Activated CD4-positive, alpha-beta T cell treated with anti-CD3 and anti-CD28 coated beads, Interleukin-2, Interleukin-6, amounts not matched to agents 100 ng/mL and 50 ng/mL, durations not matched to agents 16 hours and 8 hours (primary cell): ENCODE measurements at places on chromosomes 1 and 21.

- DNase-seq, result no peak
Observed at GRCh38 chr1:212814537-212815334, 23.0 kb downstream of the TATDN3 start.

DNA sequence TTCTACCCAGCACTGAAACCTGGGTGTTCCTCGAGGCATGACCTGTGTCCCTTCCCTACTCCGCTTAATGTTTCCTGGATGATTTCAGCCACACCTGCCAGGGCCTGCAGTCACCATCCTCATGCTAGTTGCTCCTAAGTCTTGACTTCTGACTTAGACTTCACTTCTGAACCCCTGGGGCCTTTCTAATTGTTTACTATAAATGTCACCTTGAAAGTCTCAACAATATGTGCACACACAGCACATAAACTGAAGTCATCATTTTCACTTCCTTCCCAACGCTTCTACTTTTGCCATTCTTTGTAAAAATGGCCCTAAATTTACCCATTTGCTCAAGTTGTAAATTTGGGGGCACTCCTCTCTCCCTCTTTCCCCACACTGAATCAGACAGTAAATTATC, 141.1 kb downstream of the DYRK1A start:
- DNase-seq, result no peak

- no peak for DNase-seq
Observed at GRCh38 chr21:45528981-45529784, 13.1 kb downstream of the SLC19A1 start.

DNA sequence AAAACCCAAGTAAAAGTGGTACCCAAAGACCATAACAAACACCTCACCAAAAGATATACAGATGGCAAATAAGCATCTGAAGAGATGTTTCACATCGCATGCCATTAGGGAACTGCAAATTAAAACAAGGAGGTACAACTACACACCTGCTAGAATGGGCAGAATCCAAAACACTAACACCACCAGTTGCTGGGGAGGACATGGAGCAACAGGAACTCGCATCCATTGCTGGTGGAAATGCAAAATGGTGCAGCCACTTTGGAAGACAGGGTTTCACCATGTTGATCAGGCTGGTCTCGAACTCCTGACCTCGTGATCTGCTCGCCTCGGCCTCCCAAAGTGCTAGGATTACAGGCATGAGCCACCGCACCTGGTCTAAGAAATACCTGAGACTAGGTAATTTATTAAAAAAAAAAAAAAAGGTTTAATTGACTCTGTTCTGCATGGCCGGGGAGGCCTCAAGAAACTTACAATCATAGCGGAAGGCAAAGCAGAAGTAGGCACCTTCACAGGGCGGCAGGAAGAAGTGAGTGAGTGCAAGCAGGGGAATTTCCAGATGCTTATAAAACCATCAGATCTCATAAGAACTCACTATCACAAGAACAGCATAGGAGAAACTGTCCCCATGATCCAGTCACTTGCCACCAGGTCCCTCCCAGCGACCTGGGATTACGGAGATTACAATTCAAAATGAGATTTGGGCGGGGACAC, 30.2 kb upstream of the PRSS38 start:
- no peak for DNase-seq

DNA sequence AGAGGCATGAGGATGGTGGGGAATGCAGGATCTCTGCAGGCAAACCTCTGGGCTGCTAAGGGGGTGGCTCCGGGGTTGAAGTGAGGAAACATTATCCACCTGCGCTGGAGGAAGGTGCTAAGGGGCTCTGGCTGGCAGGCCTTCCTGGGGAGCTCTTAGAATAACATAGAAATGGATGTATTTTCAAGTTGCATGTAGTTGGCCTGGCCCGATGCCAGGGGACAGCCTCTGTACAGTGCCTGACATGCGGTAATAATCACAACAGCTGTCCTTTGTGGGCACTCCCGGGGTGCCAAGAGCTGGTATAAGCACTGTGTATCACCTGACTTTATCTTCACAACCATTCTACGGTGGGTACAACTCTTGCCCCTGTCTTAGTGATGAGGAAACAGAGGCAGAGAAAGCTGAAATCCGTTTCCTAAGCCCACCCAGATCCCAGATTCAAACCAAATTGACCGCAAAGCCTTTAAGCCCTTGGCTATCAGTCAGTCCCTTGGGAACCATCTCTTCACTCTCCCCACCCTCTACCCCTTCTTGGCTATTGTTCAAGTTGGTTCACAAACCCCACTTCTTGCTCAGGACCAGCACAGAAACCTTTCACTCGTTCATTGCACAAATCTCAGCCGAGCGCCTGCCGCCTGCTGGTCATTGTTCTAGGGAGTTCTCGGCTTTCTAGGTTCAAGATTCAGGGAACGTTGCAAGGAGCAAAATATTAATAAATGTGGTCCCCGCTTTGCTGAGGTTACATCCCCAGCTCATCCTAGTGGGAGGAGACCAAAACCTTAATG, 30.9 kb downstream of the PADI4 start:
- DNase-seq, result no peak

DNA sequence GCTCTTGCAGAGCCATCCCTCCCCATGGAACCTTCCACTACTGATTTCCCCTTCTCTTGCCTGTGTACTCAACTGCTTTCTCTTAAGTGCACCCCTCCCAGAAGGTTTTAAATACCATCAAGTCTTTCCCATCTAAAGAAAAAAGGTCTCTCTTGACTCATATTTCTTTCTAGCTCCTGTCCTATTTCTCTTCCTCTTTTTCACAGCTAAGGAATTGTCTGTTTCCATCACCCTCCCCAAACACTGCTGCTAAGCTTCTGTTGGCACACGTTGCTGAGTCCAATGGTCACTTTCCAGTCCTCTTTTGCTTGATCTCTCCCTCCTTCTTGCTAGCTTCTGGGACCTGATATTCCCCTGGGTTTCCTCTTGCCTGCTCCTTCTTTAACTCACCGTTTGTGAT, 13.3 kb upstream of the GNL2 start:
- DNase-seq, result no peak

- DNase-seq, result peak; percentile 14
Observed at GRCh38 chr1:163361123-163361934, 39.6 kb downstream of the NUF2 start.

DNA sequence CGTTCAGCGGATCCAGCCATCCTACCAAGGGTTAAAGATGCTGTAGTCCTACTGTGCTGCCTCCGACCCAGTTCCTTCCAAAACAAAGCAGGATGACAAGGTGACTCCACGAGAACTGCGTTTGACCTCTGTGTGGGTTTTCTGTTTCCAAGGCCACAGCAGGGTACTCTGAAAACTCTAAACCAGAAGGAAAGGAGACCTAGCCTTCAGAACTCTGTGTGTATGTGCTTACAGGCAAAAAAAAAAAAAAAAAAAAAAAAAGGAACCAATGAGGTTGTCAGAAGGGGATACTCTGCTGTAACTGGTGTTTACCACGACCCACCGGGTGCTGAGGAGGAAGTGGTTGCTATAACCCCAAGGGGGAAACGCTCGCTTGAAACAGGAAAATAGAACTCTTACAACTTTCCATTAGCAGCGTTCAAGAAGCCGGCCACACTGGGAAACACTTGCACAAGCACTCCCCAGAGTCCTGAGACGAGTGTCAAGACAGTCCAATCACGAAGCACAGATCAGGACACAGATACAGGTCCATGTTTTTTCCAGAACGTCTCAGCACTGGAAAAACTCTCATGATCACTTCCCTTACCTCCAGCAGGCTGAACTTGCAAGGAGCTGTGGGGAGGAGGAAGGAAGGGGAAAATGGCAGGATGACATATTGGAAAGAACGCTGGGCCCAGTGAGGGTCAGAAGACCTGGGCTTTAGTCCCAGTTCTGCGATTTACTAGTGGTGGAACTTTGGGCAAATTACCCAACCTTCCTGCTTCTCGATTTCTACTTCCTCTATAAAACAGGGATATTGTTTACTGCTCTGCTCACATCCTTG, 64.0 kb downstream of the ITPKB start:
- DNase-seq, result peak; percentile 81

GRCh38 chr1:210541680-210542358, 213.1 kb downstream of the HHAT start:
- peak; percentile 1 for DNase-seq

DNA sequence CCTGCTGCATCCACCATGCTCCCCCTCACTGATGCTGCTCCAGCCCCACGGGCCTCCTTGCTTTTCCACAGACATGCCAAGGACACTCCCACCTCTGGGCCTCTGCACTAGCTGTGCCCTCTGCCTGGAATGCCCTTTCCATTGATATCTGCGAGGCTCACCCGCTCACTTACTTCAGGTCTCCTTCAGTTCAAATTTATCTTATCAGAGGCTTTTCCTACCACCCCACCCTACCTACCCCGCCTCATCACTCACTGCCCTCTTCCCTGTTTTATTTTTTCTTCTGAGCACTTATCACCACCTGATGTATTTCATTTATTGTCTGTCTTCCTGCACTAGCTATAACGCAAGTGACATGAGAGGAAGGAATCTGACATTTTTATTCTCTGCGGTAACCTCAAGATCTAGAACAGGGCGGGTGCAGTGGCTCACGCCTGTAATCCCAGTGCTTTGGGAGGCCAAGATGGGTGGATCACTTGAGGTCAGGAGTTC, 7.0 kb downstream of the HSPG2 start:
- DNase-seq, result no peak

DNA sequence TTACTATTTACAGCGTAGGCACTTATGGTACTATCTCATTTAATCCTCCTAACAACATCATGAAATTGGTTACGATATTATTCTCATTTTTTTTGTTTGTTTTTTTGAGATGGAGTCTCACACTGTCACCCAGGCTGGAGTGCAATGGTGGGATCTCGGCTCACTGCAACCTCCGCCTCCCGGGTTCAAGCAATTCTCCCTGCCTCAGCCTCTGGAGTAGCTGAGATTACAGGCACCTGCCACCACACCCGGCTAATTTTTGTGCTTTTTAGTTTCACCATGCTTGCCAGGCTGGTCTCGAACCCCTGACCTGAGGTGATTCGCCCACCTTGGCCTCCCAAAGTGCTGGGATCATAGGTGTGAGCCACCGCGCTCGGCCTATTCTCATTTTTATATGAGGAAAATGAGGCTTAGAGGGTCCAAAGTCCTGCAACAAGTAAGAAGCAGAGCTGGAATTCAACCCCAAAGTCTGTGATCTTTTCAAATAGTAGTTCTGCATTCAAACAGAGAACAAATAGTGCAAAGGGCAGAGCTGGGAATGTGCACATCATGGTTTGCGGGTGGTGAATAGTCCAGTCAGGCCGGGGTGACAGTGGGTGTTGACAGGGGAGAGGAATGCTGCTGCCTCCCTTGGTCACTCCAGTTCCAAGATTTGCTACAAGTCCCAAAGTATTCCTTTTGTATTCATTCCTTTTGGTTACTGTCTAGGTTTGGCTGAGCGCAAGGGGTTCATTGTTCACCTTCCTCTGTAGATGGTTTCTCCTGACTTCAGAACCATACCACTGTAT, 4.6 kb downstream of the PRUNE1 start:
- no peak for DNase-seq

DNA sequence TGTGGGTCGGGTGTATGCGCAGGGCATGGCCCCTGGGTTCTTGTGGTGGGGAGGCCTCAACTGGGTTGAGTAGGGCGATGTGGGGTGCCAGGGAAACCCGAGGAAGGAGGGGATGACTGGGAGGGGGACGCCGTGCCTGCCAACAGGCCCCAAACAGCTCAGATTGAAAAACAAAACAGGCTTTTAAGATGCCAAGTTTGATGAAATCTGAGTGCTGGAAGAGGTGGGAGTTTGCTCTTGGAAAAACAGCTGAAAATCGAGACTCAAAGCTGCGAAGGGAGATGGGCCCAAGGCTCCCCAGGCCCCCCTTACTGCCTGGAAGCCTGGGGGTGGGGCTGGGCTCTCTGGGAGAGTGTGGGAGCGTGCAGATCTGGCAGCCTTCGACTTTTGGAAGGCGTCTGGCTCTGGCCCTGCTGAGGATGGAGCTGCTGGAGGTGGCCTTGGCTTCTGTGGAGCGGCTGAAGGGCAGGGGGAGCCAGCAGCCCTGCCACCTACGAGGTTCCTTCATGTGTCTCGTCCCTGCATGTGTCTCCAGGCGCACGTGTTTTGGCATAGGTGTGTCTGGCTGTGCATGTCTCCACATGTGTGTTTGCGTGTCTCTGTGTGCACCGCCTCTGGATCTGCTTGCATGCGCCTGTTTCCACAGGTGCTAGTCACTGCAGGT, 33.3 kb downstream of the PTPRF start:
- no peak for DNase-seq

GRCh38 chr1:3677484-3677883, 25.2 kb downstream of the TP73 start:
- no peak for DNase-seq

GRCh38 chr1:208615371-208615770, 371.2 kb upstream of the PLXNA2 start:
- DNase-seq, result no peak

GRCh38 chr1:6162773-6163172, 17.3 kb downstream of the CHD5 start:
- DNase-seq, result no peak

GRCh38 chr1:223087291-223088255, 55.5 kb downstream of the TLR5 start:
- no peak for DNase-seq

GRCh38 chr1:116902723-116903383, 6.9 kb upstream of the PTGFRN start:
- DNase-seq, result no peak

GRCh38 chr1:101073836-101074235, 48.3 kb upstream of the DPH5 start:
- no peak for DNase-seq

DNA sequence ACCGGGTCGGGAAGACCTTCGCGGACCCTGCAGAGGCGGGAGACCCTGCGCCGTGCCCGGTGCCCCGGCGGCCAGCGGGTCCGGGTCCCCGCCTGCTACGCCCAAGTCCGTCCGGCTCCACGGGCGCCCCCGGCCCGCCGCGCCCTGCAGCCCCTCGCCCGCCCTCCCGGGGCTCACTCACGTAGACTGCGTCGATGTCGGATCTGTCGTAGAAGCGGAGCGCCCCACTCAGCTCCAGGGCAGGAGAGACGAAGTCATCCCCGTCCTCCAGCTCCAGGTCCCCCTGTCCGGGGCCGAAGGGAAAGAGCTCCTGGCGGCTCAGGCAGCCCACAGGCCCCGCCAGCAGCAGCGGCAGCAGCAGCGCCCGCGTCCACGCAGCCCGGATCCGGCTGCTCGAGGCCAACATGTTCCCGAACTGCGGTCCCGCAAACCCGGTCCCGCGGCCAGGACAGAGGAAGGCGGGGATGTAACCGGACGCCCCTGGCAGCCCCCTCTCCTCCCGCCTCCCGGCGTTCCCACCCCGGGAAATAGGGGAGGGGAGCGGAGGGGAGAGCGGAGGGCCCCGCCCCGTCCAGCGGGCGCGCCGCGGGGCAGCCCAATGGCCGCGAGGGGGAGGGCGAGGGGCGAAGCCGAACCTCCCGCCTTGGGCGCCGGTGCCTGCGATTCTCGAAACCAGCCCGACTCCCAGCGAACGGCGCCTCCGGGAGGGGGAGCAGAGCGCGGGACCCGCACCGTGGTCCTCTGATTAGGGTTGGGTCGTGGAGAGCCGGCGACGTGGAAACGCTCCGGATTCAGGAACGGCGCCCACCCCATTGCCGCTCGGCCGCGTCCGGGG, at the start of gene NID1:
Gene NID1, minus strand, starts transcription at position 417 of the 835 bp plus-strand sequence. Its CDS starts 11 bp downstream, at position 406.
- DNase-seq, result peak; percentile 6

GRCh38 chr1:88191917-88192316, 492.2 kb upstream of the PKN2 start:
- DNase-seq, result no peak
